ENCODE measurements at places on chromosomes 16 and 17. TPM values are rescaled to one million over a fixed set of nuclear protein-coding genes. Genes with fewer than 3 reads are reported as not detected.

CLEC10A gene
- not detected for polyA plus RNA-seq

WDR45B gene
- polyA plus RNA-seq: 105 TPM

JPT2 gene
- polyA plus RNA-seq: 10.0 TPM

MYH3 gene
- 0.72 TPM for polyA plus RNA-seq

PRR11 gene
- 2.2 TPM for polyA plus RNA-seq

C17orf100 gene
- 8.2 TPM for polyA plus RNA-seq

KRTAP3-1 gene
- polyA plus RNA-seq: not detected

TMC5 gene
- polyA plus RNA-seq: 0.09 TPM

CLEC19A gene
- polyA plus RNA-seq: not detected

SPATA32 gene
- not detected for polyA plus RNA-seq

CSH1 gene
- polyA plus RNA-seq: not detected

CNGB1 gene
- polyA plus RNA-seq: not detected

MSLN gene
- polyA plus RNA-seq: not detected
